ENCODE measurements at places on chromosomes 12 and 14.

GRCh38 chr12:57622293-57623245 lies 10.4 kb downstream of the B4GALNT1 start:
- DNase-seq = peak; percentile 1

- peak; percentile 16 for DNase-seq
These were observed 444 bp downstream of the DRAM1 start for GRCh38 chr12:101877806-101878242.

DNA sequence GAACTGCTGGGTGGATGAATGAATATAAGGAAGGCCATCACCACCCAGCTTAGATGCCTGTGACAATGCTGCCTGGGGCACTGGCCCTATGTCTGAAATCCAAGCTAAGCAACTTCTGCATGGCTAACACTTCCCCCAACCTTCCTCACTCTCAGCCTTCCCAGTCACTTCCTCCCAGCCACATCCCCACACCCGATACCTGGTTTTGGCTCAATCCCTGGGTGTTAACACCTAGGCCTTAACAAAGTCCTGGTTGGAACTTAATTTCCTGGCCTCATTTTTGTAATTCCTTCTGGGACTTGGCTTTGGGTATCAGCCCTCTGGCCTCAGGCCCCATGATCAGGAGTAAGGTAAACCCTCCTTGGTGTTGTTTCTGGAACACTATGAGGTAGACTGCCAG lies 110.0 kb downstream of the EFCAB11 start:
- no peak for DNase-seq

DNA sequence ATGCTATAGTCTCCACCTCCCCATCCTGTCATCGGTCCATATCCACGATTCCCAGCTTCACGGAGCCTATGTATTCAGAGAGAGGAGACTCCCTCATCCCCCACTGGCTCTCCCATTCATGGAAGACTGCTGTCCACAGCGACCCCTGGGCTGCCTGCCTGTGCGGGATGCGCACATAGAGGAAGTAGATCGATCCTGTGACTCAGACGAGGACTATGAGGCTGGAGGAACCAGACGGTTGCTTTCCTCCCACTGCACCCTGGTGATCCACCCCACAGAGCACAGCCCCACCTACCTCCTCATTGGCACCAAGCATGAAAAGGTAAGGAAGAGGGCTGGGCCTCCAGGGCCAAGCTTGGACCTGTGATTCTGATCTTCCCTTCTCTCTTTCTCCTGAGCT lies 24.4 kb downstream of the PIGH start:
- no peak for DNase-seq

- no peak for DNase-seq
These were observed 182.7 kb upstream of the BCL2L14 start for GRCh38 chr12:11888029-11888428.

DNA sequence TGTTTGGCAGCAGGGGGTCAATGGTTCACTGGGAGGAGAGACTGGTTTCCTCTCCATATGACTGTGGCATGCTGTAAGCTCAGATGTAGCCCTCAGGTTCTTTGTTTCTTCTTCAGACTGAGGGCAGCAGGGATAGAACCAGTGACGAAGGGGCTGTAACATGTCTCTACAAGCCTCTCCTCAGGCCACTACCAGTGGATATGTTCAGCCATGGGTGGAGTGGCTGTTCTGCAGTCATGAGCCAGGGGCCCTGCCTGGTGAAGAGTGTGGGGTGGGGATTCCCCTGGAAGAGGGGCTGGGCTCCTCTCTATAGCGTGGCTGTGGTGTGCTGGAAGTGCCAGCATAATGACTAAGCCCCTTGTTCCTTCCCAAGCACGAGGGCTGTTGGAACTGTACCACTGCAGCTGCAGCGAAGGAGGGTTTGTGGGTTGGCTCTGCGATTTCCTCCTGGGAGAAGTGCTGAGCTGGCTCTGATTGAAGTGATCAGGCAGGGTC lies 55.8 kb downstream of the CMAS start:
- peak; percentile 73 for DNase-seq

DNA sequence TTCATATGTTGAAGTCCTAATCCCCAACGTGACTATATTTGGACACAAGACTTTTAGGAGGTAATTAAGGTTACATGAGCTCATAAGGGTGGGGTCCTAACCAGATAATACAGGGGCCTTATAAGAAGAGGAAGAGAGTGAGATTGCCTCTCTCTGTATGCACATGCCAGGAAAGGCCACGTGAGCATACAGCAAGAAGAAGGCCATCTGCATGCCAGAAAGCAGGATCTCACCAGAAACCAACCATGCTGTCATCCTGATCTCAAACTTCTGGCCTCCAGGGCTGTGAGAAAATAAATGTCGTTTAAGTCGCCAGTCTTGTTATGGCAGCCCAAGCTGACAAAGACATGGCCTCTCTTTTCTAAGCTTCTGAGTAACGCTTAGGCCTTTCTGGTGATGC lies 69.0 kb upstream of the GPHB5 start:
- no peak for DNase-seq

DNA sequence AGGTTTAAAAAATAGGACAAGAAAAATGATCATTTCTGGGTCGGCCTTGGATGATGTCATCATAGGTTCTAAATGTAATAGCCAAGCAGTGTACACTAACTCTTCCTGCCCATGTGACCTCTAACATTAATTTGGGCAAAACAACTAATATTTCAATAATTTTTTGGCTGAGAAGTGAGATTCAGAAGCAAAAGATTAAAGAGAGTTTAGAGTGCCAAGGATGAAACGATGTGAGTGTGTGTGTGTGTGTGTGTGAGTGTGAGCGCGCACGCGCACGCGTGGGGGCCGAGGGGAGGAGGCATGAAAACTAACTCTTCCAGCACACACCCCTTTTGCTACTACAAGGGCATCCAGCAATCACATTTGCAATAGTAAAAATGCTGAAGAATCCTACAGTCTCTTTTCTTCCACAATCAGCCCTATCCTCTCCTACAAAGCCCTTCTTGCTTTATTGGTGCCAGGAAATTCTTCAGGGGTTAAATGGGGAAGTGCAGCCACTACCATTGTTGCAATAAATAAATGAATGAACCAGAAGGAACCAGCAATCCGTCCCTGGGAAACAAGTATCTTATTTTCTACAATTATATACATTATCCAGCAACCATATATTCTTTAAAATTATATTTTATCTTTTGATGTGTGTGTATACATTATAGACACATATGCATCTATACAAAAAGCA lies 52.9 kb downstream of the PEBP1 start:
- peak; percentile 82 for DNase-seq

DNA sequence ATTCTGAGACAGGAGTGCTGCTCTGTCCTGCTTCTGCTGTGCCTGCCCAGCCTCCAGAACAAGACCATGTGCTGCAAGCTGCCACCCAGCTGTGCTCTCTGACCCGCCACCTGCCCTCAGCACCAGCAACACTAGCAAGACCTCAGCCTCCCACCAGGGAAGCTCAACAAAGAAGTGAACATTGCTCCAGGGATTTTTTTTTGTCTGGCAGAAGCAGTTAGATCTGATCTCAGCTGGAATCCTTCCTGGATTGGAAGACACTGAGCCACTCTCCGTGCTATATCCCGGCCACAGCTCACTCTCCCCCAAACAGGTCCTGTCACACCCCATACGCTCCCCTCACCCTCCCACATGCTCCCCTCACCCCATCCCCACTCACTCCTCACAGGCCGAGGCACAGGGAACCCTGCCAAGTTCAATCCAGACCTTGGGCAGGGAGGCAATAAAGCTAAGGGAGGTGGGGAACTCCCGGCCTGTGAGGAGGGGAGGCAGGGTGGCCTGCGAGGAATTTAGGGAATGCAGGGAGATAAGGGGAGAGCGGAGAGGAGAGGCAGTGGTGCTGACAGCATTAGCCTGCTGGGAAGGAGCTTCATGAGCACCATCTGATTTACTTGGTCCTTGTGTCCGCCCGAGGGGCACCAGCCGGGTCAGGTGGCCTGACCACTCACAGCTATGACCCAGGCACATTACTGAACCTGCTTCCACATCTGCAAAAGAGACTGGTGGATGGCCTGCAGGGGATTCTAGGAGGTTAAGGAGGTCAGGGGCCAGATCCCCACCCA lies 29.7 kb downstream of the CCDC85C start:
- no peak for DNase-seq

- no peak for DNase-seq
These were observed 141.3 kb downstream of the PTPRR start for GRCh38 chr12:70779250-70779649.

DNA sequence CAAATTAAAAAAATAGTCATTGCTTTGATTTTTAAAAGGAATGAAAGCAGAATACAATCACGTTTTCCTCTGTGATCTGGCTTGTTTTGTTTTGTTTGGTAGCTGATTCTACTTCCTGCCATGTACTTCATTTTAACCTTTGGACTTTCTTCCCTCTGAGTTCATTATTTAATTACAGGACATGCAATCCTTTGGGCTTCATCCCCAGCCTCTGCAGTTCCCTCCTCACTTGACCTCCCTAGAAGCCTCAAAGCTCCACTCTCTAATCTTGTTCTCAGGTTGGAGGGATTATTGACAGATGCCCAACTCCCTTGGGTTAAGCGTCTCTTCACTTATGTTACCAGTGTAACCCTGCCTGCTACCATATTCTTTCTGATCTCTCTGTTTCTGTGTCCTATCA lies 967.9 kb upstream of the SEL1L start:
- DNase-seq = no peak

DNA sequence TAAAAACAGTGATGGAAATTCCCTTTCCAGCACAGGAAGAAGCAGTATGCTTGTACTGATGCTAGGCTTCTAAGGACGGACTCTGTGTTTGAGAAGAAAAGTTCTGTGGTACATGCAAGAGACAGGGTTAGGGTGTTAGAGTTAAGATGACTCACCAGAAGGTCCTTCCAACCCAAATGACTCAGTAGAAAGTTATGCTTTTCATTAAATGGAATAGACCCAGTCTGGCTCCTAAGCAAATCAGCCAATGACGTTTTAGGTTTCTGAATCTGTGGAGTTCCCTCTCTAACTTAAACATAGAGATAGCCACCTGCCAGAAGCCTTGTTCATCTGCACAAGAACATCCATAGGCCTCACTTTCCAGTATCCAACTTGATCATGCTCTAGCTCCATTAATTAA lies 5.7 kb downstream of the PTHLH start:
- DNase-seq = no peak

Data from Ammon's horn (tissue), 1 donor.